Left renal pelvis (tissue), 4 donors: ENCODE measurements at places on chromosomes 3 and 15.

DNA sequence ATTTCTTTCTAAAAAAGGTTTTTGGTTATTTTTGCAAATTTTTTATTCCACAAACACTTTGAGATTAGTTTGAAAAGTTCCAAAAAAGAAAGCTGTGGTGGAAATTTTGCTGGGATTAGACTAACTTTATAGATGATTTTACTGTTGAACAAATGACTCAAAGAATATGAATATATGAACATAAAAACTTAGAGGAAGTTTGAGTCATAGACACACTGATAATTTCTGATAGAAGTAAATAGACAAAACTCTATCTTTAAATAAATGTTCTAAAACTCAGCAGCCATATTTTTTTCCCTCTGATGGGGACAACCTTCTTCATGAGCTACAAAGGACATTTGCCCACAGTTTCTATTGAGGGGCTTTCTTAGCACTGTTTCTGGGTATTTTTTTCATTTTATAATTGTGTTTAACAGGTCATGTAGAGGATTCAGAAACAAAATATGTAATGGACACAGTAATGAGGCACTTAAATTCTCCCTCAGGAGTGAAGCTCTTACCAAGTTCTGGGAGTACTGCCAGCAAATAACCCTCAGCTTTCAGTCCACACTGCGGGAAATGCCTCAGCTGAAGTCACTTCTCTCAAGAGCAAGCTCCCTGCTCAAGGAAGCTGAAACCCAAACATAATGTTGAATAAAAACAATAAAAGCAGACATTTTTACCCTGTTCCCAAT lies 157.6 kb downstream of the NFKBIZ start:
- no peak for DNase-seq

DNA sequence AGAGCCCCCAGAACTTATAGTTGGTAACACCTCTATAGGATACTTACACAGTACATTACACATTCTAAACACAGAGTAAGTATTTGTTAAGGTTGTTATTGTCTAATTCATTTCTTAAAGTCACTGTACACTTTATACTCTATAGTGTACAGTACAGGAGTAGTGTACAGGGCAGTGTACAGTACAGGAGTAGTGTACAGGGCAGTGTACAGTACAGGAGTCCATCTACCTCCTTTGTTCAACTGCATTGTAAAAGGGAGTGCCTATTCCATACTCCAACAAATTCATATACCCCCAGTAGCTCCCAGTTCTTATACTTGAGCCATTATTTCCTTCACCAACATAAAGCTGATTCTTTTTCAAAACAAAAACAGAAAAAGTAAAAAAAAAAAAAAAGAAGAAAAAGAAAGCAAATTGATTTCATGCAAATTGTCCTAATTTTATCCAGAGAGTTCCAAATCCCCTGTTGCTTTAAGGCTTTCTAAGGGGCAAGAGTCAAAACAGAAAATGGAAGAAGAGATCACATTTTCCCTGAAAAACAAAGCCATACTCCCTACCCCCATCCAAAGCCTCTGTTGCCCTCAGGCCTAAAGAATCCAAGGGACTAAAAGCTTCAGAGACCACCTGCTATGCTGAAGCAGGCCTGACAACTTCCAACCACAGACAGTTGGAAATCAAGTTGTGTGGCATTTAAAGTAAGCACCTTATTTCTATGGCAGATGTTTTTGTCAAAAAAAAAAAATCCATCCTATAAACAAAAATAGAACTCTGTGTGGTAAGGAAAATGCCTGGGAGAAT lies 125.6 kb downstream of the PLCH1 start:
- DNase-seq, result no peak

GRCh38 chr3:141078200-141078599 lies 27.1 kb downstream of the SPSB4 start:
- DNase-seq, result no peak

DNA sequence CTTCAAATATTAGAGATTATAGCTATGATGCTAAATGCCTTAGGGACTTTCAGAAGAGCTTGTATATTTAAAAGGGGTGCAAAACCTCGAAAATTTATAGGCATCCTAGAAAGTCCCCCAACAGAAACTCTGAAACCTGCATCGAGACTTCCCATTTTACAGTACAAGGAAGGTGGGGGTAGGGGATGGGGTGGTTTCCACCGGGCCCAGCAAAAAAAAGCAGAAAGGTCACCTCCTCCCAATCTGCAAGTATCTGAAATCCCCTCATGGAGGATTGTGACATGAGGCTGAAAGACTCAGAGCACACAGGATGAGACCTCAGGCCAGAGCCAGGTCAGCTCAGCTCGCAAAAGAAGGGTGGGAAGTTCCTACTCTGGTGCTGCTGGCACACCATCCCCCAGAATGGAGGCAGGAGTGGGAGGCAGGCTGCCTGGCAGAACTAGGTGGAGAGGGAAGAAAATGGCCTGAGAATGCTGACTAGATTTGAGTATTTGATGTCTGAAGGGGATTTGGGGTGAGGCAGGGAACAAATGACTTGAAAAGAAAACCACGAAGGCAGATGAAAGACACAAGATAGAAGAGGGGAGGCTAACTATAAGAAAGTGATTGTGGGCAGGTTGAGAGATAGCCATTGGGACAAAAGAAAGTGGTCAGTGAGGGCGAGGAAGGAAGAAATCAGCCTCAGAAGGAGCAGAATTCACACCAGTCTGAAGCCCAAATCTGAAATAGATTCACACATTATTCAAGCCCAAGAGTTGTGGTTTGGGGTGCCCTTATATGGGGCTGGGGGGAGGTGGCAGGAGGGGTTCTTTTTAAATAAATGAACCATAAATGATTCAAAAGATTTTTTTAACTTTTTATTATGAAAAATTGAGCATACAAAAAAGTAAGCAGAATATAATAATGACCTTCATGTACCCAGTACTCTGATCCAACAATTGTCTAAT lies 22.5 kb upstream of the TSC22D2 start:
- no peak for DNase-seq

GRCh38 chr3:42778644-42779043 lies 5.6 kb upstream of the CCDC13 start:
- no peak for DNase-seq

- no peak for DNase-seq
Measured at GRCh38 chr3:133841196-133841595, 35.6 kb downstream of the SRPRB start.

- DNase-seq, result no peak
Measured at GRCh38 chr3:177886501-177886900, 649.7 kb upstream of the KCNMB2 start.

GRCh38 chr15:57143511-57144078 lies 225.2 kb downstream of the TCF12 start:
- DNase-seq, result no peak

DNA sequence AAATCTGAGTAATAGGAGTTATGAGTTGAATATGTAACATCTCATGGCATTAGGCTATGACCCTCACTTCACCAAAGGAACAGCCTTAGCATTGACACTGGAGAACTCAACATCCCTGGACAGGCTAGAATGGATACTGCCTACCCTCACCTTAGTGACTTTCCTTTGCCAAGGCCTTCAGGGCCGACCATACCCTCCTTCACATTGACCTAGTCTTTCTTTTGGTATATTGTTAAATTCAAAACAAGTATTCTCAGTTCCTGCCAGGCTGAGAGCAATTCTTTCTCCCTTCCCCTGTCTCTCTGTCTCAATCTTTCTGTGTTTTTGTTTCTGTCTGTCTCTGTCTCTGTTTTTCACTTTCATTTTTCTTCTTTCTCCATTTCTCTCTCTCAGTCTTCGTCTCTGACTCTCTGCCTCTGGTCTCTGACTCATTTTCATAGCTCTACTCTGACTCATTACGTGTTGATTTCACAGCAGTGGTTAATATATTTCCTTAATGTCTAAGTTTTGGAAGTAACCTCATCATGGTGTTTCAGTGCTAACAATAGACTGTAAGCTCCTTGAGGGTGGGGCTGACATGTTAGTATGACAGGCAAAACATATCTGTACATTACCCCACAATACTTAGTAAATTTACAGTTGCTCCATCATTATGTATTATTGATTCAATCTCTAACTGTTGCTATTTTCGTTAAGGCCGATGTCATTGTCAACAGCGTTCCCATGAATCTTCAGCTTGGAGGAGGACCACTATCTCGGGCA lies 32.5 kb downstream of the PARP15 start:
- no peak for DNase-seq

- DNase-seq, result peak; percentile 14
Measured at GRCh38 chr3:104596551-104596950, 770.2 kb upstream of the ALCAM start.

DNA sequence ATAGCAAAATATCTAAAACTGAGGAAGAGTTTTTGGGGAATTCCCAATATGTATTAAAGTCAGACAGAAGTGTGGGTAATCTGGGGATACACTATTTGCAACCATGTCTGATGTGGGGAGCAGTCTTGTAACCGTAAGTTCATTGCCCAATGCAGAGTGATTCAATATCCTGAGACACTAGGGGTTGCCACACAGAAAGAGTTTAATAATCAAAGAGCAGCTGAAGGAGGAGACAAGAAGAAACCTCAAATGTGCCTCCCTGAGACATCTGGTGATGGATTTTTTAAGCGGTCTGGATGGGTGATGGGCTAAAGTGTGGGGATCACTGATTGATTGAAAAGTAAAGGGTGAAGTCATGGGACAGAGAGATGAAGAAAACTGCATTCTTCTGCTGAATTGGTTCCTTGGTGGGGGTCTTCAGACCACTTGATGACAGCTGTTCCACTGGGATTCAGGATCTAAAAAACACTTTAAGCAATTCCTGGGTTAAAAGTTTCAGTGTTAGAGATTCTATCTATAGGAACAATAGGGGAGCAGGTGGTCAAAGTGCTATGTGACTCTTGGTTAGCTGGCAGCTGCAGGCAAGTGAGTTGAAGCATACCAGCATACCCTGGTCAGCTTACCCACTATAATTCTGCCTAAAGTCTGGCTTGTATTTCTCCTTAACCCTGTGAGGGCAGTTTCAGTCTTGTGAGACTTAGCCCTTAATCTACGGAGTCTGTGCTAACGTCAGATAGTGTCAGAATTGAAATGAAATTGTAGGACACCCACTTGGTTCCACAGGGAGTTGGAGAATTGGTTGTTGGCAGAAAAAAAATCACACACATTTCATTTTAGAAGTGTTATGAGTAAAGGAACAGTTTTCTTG lies 425.9 kb upstream of the TGFBR2 start:
- no peak for DNase-seq

DNA sequence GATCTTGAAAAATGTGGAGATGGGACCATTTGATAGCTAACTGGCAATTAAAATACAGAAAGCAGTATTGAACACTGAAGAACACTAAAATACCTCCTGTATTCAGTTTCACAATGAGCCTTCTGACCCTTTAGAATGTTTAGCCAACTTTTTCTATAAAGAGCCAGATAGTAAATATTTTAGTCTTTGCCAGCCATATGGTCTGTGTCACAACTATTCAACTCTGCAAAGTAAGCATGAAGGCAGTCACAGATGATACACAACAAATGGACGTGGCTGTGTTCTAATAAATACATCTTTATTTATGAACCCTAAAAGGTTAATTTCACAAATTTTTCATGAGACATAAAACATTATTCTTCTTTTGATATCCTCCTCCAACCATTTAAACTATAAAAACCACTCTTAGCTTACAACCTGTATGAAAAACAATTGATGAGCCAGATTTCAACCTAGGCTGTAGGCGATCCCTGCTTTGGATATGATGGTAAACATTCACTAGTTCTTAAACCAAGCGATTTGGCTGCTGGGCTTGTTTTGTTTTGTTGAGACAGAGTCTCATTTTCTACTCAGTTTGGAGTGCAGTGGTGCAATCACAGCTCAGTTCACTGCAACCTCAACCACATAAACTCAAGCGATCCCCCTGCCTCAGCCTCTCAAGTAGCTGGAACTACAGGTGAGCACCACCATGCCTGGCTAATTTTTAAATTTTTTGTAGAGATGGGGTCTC lies 13.6 kb upstream of the CSPG5 start:
- DNase-seq, result no peak

DNA sequence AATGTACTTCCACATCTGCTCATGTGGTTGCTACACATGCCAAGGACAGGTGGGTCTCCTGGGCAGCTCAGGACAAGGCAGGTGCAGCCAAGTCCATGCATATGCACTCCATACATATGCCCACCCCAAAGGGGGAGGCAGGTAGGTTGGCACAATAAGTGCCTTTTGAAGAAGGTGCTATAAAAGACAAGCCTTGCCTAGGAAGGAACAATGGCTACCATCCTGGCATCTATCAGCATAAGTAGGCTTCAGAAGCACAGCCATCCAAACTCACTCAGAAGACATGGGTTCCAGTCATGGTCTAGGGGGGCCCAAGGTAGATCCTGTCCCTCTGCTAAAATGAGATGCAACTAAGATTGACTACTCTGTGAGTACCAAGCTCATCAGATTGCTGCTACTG lies 34.6 kb downstream of the NBEAL2 start:
- DNase-seq, result no peak

GRCh38 chr15:81754078-81754477 lies 291.7 kb downstream of the MEX3B start:
- DNase-seq, result no peak

DNA sequence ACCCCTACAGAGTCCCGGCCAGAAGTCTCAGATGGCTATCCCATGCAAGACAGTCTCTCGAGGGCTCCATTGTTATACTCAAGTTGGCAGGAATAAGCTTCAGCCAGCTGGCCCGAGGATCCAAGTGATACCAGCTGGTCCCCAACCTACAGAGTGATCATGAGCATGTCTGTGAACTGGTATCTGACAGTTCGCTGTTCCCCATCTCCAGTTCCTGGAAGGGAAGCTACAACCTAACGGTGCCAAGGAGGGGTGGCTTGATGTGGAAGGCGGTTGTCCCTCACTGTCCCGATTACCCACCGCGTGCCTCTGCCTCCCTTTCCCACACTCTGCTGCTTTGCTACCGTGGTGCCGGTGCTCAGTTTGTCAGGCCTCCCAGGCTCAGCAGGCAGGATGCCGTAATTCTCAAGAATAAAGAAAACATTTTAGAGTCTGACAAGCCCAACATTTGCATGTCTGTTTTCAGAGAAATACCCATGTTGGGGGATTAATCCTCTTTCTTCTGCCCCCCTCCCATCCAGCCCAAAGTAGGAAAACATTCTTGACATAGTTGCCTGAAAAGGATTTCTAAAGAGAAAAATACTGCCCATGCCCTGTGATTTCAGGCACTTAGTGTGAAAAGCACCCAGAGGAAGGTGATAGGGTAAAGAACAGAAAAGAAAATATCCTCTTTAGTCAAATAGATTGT lies 49.4 kb upstream of the HES1 start:
- no peak for DNase-seq

DNA sequence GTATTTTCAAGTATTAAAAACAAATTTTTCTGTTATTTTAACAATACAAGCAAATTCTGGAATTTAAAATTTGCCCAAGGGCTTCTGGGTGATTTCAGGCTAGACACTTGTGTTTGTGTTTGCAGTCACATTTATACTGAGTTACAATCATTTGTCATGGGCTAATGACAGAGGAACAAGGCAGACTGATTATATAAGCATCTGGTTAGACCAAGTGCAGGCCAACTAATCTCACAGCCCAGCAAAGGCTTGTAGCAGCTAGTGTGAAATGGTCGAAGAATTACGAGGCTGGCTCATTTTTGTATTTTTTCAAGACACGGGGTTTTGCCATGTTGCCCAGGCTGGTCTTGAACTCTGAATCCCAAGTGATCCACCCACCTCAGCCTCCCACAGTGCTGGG lies 52.1 kb downstream of the CMTM8 start:
- no peak for DNase-seq
